ENCODE measurements at places on chromosomes 2 and 18. TPM values are rescaled to one million over a fixed set of nuclear protein-coding genes. Genes with fewer than 3 reads are reported as not detected.

- no peak for DNase-seq
Observed at GRCh38 chr2:241003830-241004564, 5.6 kb downstream of the SNED1 start.

- peak; percentile 80 for DNase-seq
Observed at GRCh38 chr2:1591978-1592907, 152.1 kb downstream of the PXDN start.

DNA sequence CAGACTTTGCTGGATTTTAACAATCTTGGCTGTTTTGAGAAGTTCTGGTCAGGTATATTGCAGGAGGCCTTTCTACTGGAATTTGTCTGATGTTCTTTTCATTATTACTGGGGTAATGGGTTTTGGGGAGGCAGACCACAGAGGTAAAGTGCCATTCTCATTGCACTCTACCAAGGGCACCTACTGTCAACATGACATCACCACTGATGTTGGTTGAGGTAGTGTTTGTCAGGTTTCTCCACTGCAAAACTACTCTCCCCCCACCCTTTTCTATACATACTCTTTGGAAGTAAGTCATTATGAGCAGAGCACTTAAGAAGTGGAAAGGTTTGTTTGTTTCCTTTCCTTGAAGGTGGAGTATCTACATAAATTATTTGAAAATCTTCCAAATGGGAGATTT, 27.0 kb downstream of the PRKD3 start:
- DNase-seq = no peak

The ATP9B gene
- total RNA-seq = 67.4 TPM

DNA sequence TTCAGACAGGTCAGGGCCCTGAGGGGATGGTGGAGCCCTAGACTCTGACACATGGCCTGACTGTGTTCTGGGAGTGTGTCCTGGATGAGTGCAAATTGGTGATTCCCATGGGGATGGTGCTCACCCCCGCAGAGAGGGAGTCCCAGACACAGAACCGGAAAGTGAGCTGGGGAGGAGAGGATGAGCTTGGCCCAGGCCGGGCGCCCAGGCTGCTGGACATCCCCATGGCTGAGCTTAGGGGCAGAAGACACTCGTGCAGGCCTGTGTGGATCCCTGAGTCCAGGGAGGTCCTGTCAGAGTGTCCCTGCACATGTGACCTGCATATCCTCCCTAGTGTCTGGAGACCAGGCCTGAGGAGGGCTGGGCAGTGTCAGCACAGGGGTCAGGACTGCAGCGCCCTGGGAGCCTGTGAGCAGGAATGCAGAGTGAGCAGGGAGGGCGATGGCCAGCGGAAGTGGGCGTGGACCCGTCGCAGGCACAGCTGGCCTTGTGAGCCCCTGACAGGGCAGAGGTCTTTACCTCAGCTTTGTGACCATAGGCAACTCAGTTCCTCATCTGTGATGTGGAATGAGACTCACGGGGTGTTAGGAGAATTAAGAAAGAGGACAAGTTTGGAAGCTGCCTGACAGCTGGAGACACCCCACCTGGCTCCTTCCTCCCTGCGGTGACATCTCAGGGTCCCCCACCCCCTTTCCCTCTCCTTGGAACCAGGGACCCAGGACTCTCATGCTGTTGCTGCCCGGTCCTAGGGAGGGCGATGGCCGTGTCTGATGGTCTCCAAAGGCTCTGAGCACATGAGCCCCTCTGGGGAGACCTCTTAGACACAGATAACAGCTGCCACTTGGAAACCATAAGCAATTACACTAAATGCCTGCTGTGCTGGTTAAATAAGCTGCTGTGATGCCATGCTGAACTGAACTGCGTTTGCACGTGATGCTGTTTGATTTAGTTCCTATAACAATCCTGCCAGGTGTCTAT, 62.6 kb upstream of the HS6ST1 start:
- DNase-seq = peak; percentile 50

- DNase-seq = no peak
Observed at GRCh38 chr2:176562359-176563078, 293.3 kb downstream of the MTX2 start.

The SCYGR4 gene
- total RNA-seq = not detected

The UCN gene
- total RNA-seq = 2.4 TPM

- DNase-seq = no peak
Observed at GRCh38 chr2:43727634-43728014, 46.2 kb upstream of the DYNC2LI1 start.

- no peak for DNase-seq
Observed at GRCh38 chr2:142952793-142953494, 75.5 kb downstream of the KYNU start.

GRCh38 chr2:68564426-68564825, 79.0 kb upstream of the PROKR1 start:
- DNase-seq = no peak

DNA sequence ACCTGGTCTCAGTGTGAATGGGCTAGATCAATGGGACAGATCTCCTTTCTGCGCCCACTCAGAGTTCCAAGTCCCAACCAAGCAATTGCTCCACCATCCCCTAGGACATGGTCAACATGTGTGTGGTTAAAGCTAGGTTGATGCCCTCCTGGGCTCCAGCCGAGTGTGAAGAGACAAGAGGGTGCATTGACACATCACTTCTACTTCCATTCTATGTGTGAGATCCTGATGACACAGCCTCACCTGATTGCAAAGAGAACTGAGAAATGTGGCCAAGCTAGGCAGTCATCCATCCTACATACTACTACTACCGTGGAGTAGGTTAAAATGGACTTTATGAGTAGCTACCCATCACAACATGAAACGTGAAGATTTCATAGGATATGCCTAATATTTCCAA, 106.8 kb downstream of the NCKAP5 start:
- no peak for DNase-seq

DNA sequence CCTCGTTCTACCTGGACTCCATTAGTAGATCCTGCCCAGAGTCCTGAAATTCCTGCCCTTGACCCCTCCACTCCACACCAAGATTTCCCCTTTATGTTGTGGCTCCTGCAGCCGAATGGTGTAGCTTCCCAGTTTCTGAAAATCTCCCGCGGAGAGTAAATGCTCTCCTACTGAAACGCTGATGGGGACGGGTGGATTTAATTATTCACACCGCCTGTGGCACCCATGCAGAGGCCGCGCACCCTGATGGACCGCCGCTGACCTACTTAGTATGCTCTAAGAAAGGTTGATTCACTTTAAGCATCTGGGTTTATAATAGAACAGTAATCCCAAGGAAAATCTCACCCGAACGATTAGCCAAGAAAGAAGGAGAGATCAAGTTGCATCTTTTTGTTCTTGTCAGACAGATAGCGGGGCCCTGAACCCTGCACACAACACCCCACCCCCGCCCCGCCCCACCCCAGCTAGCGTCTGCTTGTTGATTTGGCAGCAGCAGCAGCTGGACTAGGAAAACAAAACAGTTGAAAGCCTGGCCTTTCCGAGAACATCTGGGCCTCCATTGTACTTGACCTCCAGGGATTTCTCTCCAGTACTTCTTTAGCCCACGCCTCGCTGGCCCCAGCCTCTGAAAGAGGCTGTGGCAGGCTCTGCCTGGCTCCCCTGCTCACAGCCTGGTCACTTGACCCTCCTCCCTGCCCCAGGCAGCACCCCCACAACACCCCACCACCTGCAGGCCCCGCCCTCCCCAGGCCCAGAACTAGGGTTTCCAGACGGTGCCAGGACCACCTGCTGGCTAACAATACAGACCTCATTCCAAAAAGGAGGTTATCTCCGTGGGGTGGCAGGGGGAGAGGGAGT, 53.6 kb downstream of the DPYSL5 start:
- DNase-seq = no peak

The BMP10 gene
- not detected for total RNA-seq

GRCh38 chr2:207770602-207771404, 1.1 kb upstream of the FZD5 start:
- DNase-seq = peak; percentile 67

Measured in sciatic nerve (tissue), 2 donors.